ENCODE measurements at places on chromosomes 11 and 22.
A peak's percentile ranks its signal among the peaks of the same experiment; 100 is the strongest.

GRCh38 chr11:70415191-70415590 is 16.9 kb downstream of the CTTN start:
- peak; percentile 56 for DNase-seq

DNA sequence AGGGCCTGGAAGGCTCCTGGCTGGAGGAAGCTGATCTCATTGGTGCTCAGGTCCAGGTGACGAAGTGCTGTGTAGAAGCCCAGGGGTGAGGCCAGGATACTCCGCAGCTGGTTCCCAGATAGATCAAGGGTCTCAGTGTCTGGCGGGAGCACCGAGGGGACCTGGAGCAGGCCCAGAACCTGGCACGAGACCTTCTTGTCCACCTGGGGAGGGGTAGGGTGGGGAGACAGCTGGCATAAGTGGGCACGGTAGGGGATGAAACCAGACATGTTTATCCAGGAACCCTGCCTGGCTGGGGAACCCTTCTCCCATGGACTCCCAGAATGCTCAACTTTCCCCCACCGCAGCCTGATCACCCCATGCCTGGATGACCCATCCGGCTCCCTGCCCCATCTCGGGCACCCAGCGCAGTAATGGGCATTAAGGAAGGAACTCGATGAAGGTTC is 9.2 kb downstream of the LRRC32 start:
- DNase-seq, result no peak

GRCh38 chr11:94059065-94059464 is 37.9 kb downstream of the HEPHL1 start:
- no peak for DNase-seq

- DNase-seq, result peak; percentile 94
Observed at GRCh38 chr22:24402460-24403192, 24.8 kb upstream of the ADORA2A start.

DNA sequence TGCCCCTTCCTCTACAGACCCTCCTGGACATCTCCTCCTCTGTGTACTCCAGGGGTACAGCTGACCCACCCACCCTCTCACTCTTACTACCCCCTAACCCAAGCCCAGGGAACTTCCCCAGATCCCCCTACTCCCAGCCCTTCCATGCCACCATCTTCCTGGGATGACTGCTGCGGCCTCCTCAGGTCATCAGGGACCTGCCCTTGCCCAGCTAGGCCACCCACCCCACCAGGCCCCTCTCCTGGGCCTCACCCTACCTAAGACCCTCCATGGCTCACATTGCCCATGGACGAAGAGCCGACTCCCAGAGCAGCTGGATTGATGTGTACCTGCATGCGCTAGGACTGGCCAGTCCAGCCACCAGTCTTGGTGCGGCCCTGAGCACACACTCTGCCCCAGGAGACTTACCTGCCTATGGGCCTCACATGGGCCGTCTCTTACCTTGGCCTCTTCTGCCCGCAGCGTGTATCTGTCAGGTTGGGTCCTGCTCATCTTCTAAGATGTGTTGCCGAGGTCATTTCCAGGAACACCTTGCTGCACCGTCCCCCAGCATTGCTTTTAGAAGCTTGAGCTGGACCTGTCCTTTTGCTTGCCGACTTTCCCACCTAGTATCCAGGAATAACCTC is 2.0 kb upstream of the CLDN5 start:
- no peak for DNase-seq

- DNase-seq, result no peak
Observed at GRCh38 chr11:1085440-1086170, 10.9 kb downstream of the MUC2 start.

DNA sequence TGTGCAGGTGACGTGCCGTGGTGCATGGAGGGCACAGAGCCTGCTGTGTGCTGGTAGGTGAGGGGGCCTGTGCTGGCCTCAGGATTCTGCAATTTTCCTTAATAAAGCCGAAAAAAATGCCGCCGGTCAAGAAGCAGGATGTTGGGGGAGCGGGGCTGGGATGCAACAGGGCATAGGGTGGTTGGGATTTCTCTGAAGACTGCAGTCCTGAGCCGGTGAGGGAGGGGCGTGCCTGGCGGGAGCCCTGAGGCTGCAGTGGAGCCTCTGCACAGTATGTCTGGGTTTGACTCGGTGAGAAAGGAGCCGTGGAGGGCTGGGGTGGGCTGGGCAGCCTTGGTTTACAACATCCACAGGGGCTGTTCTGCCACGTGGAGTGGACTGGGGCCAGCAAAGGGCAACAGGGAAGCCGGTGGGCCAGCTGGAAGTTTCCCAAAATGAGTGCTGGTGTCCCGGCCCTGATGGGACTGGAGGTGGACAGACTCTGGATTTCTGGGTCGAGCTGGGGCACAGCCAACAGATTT is 1.3 kb downstream of the CDHR5 start:
- no peak for DNase-seq

DNA sequence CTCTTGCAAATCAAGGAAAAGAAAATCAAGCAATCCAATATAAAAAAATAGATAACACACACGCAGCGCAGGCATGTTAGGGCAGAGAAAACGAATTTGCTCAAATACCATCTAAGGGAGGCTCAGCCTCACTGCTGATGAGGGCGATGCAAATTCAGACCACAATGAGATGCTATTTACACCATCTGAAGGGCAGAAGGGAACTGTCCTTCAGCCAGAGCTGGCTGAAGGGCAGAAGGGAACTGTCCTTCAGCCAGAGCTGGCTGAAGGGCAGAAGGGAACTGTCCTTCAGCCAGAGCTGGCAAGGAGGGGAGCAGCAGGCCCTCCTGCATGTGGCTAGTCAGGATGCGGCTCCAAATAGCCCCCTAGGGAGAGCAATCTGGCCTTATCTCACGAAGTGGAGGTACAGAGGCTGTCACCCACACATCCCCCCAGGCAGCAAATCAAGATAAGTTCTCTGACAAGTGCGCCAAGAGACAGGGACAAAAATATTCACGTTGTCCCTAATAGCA is 7.6 kb upstream of the SLC39A13 start:
- no peak for DNase-seq

DNA sequence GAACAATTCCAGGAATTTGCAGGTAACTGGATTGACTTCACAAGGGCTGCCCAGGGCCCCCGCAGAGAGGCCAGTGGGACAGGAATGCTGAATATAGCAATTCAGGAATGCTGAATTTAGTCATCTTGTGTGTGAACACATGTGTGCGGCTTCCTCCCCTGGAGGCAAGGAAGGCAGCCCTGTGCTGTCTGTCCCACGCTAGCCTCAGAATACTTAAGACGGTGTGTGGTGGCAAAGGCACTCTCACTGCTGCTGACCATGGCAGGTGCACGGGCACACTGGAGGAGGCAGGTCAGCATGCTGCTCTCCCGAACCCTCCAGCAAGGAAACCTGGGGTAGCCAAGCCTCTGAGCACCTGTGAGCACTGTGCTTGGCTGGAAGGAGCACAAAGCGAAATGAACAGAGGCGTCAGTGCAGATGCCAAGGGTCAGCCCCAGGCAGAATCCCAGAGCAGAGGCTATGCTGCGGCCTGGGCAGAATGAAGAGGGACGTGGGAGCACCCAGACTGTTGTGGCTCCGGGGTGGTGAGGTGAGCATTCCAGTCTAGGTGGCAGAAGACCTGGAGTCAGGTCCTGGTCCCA is 2.7 kb downstream of the GNAZ start:
- DNase-seq, result no peak

DNA sequence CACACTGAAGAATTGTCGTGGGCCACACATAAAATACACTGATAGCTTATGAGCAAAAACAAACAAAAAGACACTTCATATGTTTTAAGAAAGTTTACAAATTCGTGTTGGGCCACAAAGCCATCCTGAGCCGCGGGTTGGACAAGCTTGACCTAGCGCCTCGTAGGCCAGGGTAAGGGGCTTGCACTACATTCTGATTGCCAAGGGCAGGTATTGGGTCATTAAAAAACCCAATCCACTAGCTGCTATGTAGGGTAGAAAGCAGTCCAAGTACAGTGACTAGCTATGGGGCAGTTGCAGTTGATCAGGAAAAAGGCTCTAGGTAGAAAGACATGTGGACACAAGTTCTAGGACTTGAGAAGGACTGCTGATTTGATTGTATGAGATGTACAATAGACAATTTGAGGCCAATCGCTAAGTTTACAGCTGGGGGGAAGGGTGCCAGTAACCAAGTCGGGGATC is 14.0 kb downstream of the KDELR3 start:
- no peak for DNase-seq

Measured in cardiac fibroblast (primary cell).